Liver (tissue), 10 donors: ENCODE measurements at places on chromosomes 5 and 9. TPM values are rescaled to one million over a fixed set of nuclear protein-coding genes. Genes with fewer than 3 reads are reported as not detected.

DNA sequence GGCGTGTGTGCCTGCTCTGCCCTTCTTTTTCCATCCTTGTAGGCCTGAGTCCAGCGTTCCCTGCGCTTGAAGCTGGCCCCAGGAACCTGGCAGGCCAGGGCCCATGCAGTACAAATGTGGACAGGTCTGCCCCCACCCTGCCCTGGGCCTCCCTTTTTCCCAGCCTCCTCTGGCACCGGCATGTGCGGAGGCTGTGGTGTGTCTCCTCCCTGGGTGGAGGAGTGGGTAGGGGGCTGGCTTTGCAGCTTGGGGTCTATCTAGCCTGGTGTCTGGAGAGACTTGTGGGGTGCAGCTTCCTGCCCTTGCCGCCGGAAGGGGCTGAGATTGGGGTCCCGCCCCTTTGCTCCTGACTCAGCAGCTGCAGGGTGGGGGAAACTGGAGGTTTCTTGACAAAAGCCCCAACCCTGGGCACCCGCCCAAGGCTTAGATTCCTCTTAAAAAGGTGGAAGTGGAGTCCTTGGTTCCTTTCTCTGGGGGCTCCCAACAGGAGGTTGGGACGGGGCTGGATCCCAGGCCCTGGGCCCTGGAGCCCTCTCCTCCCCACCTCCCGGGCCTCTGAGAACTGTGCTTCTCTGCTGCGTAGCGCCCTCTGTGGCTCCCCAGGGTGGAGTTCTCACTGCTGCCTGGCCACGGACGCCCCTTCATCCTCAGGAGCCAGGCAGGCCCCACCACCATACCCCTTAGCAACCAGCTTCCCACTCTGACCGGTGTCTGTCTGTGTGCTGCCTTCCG, 18.0 kb downstream of the RXRA start:
- DNase-seq = no peak

Gene SH3TC2
- 0.67 TPM for total RNA-seq

- peak; percentile 29 for DNase-seq
Measured at GRCh38 chr5:78547731-78548615, 100.6 kb downstream of the LHFPL2 start.

DNA sequence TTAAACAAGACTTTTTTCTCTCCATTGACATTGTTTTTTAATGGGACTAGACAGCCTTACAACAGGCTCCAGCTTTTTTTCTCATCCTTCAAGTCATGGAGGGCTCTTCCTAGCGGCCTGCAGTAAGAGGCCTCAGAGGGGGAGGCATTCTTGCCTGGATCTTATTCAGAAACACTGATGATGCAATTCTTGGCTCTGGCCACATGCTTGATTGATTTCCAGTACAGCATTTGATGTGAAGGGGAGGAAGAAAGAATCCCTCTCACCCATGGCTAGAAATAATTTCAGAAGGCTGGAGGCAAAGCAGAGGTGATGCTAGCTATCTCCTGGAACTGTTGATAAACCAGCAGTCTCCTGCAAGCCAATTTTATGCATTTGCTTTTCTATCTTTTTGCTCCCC, 324.8 kb downstream of the PRELID2 start:
- no peak for DNase-seq

DNA sequence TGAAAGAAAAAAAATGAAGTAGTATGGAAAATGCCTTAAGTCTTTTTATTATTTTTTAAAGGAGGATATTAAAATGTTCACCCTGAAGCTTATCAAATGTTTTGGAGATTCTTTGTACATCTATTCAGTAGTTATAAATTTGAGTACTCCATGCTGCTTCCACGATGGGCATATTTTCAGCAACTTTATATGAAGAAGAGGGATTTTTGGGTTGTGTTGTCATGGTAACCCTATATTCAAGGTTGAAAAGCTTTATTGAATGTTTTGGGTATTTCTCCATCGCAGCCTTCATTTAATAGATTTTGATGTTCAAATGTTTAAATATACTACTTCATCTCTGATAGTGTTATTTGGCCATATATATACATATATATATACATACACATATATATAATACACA, 557.5 kb downstream of the CAAP1 start:
- DNase-seq = no peak

Gene PTGR1
- 53.1 TPM for total RNA-seq

Gene SPINK7
- total RNA-seq = not detected

DNA sequence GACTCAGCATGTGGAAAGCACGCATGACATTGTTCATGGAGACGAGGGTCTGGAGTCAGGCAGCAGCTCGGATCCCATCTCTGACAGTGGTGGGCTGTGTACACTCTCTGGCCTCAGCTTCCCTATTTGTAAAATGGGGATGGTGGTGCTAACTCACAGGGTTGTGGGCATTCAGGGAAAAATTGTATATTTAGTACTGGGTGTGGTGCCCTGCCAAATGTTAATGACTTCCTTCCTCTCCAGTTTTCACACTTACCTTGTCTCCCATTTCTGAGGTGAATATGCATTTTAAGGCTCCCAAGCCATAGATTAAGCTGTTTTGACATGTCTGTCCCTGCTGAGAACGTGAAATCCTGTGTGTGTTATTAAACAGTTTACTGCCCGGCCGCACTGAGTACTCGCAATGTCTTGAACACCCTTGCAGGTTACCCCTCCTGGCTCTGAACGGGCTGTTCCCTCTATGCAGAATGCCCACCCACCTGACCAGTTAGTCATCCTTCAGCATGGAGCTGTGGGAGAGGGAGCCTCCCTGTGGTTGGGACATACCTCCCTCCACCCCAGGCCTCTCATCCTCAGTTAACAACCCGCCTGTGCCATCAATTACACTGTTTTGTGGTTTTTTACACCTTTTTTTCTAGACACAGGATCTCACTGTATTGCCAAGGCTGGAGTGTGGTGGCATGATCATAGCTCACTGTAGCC, 25.8 kb downstream of the TJP2 start:
- DNase-seq = no peak

- no peak for DNase-seq
Measured at GRCh38 chr5:67199859-67200258, 3.3 kb upstream of the CD180 start.

Gene SLC45A2
- total RNA-seq = not detected

GRCh38 chr5:96079075-96079474, 117.4 kb upstream of the ELL2 start:
- no peak for DNase-seq

GRCh38 chr9:107094370-107094769, 188.7 kb upstream of the RAD23B start:
- DNase-seq = no peak

GRCh38 chr5:425714-426113, 17.3 kb upstream of the EXOC3 start:
- no peak for DNase-seq

Gene DRD1
- 0.17 TPM for total RNA-seq

Gene MELK
- total RNA-seq = 0.08 TPM

DNA sequence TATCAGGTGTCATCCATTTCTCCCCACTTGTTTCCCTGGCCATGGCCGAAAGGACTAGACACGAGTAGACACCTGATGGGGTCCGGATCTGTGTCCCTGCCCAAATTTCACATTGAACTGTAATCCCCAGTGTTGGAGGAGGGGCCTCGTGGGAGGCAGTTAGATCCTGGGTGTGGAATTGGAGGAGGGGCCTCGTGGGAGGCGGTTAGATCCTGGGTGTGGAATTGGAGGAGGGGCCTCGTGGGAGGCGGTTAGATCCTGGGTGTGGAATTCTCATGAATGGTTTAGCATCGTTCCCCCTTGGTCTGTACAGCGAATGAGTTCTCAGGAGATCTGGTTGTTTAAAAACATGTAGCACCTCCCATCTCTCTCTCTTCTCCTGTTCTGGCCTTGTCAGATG, 165.8 kb downstream of the NR3C1 start:
- no peak for DNase-seq
